ENCODE measurements at places on chromosomes 12 and 14.

DNA sequence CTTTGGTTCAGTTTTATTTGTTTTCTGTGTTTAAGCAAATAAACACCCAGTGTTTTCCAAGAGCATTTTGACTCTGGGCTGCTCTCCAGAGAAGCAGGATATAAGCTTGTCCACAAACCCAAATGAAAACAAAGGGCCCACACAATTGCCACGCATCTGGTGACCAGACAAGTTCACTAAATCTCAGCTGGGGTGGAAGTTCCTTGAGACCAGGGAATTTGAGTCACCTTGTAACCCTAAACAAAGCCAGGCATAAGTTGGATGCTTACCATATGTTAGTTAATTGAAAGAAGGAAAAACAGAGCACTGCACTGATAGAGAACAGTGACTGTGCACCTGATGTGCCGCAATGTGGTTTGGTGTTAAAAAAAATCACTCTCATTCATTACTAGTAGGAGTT is 1.6 kb upstream of the TXNRD1 start:
- DNase-seq: no peak

DNA sequence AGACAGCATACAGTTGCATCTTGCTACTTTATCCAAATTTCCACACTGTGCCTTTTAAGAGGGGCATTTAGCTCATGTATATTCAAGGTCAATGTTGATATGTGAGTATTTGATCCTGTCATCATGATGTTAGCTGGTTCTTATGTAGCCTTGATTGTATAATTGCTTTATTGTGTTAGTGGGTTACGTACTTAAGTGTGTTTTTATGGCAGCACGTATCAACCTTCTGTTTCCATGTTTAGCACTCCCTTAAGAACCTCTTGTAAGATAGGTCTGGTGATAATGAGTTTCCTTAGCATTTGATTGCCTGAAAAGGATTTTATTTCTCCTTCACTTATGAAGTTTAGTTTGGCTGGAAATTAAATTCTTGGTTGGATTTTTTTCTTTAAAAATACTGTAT is 445.2 kb downstream of the NAV3 start:
- no peak for DNase-seq

DNA sequence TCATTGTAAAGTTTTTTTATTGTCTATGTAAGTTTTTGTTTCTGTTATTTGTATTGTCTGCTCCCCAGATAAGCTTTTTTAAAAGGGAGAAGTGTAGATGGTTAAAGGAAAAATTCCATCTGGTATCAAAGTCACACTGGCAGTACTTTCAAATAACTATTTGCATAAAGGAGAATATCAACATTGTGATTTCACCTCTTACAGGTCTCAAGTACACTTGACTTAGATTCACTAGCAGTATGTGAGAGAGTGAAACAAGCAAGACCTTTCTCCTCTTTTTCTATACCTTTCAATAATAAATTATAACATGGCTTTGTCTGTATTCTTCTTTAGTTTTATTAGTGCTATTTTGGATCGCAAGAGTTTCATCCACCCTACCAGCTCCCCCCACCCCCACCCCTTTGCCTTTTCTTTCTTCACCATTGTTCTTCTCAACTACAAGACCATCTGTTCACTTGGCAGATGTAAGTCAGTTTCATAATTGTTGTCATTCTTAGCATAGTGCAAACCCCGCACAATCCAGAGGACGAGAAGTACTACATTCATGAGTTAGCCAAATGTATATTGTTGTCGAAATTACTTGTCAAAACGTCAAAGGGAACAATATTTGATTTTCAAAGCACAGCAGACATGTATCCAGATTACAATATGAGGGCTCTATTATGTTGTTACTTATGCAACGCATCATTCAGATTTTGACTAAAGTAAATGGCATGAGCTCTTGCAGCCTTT is 602.7 kb upstream of the FLRT2 start:
- DNase-seq: no peak

DNA sequence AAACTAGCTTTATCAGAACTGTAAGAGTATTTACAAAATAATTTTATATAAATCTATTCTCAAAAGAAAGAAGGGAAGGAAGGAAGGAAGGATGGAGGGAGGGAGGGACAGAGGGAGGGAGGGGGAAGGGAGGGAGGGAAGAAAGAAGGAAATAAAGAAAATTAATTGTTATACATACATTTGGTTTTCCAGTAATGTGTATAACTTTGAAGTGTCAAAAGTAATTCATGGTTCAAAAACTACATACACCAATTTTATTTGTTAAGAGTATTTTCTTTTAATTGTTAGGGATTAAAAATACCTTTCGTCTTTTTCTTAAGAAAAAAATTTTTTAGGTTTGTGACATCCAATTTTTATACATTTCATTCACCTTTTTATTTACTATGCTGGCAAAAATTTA is 17.5 kb upstream of the KCNC2 start:
- DNase-seq: no peak

- no peak for DNase-seq
Observed at GRCh38 chr12:70249903-70250302, 6.7 kb downstream of the CNOT2 start.

- DNase-seq: peak; percentile 90
Observed at GRCh38 chr12:105060715-105061378, 23.4 kb downstream of the ALDH1L2 start.

- no peak for DNase-seq
Observed at GRCh38 chr12:121713793-121714192, 1.2 kb downstream of the TMEM120B start.

DNA sequence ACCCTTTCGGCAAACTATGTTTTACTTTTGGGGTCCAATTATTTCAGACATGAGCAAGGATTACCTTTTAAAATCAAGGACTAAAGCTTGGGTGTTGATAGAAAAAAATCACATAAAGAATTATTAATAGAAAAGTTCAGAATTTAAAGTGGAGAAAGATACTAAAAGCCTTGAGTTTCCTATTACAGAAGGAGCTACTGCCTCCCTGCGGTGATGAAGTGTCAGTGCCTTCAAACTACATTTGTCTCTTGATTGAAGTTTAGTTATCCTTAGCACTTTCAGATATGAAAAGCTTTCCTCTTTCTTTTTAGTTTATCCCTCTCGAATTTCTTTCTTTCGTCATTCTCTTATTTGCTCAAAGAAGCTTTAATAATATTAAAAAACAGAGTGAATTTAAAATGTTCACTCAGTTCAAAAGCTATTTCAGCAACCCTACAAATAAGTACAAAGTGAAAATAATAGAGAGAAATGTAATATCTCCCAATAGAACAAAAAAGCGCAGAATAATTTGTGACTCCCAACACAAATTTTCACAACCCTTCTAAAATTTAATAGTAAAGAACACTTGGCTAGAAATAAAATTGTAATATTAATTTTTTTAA is 87.6 kb downstream of the SEC23A start:
- peak; percentile 49 for DNase-seq

- DNase-seq: no peak
Observed at GRCh38 chr12:22677781-22678574, 53.0 kb downstream of the ETNK1 start.

- DNase-seq: no peak
Observed at GRCh38 chr12:132359971-132360370, 30.6 kb upstream of the GALNT9 start.

- DNase-seq: no peak
Observed at GRCh38 chr14:103179094-103179493, 55.8 kb downstream of the TNFAIP2 start.

- no peak for DNase-seq
Observed at GRCh38 chr14:99671235-99672224, 12.6 kb upstream of the CYP46A1 start.

GRCh38 chr12:107144990-107145389 is 51.6 kb upstream of the CRY1 start:
- no peak for DNase-seq

GRCh38 chr12:20184514-20184913 is 183.8 kb upstream of the PDE3A start:
- no peak for DNase-seq

DNA sequence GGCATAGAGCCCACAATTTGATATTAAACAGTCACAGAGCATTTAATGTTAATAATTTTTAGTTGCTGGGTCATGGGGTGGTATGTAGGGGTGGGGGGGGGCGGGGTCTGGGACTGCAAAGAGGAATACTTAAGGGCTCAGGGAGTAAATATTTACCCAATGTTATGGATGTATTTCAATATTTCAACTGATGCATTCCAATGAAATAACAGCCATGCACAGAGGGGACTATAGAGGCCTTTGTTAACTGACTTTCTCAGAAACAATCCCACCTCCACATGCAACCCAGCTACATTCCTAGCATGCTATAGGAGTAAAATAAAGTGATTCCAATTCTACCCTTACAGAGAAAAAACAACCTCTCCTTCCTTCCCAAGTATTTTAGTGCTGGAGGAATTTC is 7.9 kb upstream of the BBS10 start:
- DNase-seq: no peak

DNA sequence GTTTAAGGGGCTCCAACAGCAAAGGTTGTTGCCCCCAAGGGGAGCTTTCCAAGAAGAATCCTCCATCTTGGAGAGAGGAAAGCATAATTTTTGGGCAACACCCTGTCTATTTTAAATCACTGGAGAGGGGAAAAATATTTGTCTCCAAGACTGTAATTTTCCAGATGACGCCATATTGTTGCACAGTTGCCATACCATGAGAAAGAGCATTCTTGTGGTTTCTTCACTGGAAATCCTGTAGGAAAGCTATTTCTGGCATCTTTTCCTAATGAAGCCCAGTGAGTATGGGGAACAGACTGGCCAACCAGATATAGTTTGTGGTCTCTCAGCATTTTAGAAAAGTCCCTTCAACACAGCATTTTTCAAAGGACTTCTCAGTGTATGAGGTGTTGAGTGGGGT is 88.1 kb upstream of the MANSC4 start:
- DNase-seq: no peak

- DNase-seq: peak; percentile 77
Observed at GRCh38 chr12:538731-539539, 79.2 kb downstream of the B4GALNT3 start.

DNA sequence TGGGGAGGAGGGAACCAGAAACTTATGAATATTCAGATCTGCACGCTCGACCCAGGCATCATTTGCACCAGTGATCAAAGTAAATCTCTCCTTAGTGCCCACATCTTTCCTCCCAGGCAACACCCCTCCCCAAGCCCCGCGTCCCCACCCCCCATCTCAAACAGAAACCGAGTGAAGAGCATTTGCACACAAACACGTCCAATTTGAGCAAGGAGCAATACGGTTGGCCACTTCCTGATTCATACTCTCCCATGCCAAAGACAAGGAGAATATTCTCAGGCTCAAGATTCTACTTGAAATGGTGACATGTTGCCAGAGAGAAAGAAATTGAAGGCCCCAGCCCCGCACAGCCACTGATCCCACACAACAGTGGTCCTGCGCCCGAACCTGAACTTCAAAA is 7.1 kb downstream of the FOXN3 start:
- no peak for DNase-seq

GRCh38 chr12:12334367-12335040 is 15.5 kb downstream of the MANSC1 start:
- peak; percentile 81 for DNase-seq

DNA sequence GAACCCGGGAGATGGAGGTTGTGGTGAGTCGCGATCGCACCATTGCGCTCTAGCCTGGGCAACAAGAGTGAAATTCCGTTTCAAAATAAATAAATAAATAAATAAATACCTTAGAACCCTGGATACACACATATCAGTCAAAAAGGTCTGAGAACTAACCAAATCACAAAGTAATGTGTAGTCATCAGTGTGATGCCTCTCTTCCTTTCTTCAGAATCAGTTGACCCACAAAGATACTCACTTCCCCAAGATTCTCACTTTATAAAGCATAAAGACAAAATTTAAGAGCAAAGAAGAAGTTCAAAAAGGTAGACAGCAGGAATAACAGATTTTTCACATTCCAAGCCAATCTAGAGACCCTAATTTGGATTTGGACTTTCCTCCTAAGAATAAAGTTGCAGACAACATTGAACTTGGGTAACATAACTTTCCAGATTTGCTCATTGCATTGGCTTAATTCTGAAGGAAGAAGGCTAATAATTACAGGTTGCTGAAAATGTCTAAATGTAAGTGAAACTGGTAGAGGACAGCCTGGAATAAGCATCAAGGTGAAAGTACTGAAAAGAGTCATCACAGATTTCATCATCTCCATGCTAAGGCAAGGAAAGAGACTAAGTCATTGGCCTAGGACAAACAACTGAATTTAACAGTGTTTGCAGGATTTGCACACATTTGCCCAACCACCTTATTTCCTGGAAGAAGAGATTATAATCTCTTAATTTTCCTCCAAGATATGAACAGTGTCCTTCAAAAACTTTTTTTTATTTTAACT is 17.4 kb downstream of the TMED10 start:
- no peak for DNase-seq

DNA sequence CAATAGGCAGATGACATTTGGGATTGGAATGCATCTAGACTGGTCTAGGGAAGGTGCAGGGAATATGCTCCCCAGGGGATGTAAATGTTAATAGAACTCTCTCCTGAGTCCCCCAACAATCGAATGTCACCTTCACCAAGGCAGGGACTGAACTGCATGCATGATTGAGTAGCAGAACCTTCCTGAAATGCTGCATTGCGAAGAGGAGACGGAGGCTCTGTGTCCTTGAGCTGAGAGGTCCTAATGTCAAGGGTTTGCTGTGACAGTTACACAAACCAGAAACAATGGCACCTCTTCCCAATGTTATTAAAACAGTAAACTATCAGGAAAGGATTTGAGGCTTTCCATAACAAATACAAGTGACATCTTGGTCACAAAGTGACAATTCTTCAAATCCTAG is 117.5 kb upstream of the SFSWAP start:
- no peak for DNase-seq

- DNase-seq: no peak
Observed at GRCh38 chr14:51621654-51622053, 30.1 kb upstream of the FRMD6 start.

DNA sequence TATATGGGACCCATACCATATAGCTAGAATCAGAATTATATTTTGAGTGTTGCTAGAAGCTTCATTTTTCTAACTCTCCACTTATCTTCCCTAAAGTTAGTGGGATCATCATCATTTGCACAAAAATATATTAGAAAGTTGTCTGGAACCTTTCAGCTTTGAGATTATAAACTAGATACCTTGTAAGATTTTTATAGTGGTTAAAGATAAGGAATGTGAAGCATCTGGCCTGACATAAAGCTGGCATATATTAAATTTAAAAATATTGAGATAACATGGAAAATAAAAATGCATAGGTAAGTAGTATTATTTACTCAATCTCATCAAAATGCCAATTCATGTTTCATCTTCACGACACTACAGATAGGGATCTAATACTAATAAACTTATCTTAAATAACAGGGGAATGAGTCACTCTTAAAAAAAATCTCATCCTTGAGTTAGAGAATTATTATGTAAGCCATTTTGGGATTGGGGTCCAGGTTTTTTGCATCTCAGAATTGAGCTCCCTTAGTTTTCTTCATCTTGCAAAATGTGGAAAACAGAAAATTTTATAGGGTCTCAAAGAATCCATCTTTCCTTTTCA is 318.5 kb downstream of the KCNC2 start:
- DNase-seq: no peak

DNA sequence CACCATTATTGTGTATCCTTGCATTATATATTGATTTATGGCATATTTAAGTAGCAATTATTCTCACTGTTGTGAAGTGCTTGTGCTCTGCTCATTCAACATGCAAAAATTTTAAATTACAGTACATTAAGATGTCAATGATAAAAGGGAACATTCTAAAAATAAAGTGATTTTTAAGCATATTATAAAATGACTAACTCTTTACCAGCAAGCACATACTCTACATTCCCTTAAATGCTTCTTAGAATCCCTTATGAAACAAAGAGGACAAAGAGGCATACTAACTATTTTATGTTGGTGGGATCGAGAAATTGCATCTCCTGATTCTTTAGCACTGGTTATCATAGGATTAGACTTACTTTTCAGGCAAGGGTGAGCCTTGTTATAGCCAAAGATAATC is 46.6 kb upstream of the ZDHHC17 start:
- DNase-seq: no peak

- no peak for DNase-seq
Observed at GRCh38 chr14:88348546-88348945, 25.5 kb upstream of the KCNK10 start.
